GM18507 (cell line): ENCODE measurements at places on chromosomes 6 and 20.

DNA sequence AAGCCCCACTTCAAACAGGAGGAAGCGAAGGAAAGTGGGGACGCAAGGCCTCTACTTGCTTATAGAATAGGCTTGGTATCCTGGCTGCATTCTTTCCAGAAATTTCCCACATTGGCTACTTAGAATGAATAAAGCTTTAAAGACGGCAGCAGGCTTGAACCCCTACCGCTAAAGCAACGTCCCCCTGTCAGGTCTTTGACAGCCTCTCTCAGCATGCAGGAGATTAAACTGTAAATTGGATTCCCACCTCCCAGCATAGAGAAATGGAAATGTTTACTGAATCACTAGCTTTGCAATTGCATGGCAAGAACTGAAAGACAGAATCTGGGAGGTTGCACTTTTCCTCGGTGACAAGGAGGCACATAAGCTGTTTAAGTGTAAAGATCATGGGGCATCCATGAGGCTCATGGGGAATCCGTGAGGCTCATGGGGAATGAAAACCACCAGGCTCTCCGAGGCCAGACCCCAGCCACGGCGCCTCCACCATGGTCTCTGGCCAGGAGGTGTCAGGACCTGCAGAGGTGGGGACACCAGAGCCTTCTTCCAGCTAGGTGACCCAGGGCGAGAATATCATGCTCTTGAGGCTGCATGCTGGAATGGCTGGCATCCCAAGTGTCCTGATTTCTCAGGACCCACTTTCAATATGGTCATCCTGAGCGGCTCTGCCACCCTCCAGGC, 10.3 kb downstream of the LEMD2 start:
- DNase-seq, result no peak

GRCh38 chr6:150231525-150231850, 88.6 kb downstream of the PPP1R14C start:
- DNase-seq, result no peak

GRCh38 chr20:3168829-3169590, 4.3 kb downstream of the LZTS3 start:
- DNase-seq, result no peak

DNA sequence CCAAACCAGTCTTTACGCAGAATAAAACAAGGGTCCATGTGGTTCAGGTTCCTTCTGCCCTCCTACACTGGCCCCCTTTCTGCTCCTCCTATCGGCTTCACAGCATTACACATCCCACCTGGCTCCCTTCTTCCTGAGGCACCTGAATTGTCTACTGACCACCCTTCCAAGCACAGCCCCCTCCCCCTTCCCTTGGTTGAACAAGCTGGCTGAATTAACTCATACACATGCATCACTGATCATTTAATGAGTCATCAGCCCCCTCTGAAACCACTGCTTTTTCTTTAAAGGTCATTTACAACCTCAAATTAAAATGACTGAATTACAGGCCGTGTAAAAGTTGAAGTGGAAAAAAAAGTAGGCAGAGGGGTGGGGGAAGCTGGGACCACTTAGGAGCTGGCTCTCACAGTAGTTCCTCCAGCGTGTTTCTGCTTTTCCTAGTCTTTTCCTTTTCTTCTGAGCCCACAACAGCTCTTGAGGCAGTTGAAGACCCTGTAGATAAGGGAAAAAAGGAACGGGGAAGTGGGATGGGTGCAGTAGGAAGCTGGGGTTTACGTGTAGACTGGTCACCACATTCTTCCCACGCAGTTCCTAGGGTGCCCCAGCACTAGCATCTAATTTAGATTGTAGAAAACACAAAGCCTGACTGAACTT, 67.6 kb downstream of the FYN start:
- DNase-seq, result no peak

DNA sequence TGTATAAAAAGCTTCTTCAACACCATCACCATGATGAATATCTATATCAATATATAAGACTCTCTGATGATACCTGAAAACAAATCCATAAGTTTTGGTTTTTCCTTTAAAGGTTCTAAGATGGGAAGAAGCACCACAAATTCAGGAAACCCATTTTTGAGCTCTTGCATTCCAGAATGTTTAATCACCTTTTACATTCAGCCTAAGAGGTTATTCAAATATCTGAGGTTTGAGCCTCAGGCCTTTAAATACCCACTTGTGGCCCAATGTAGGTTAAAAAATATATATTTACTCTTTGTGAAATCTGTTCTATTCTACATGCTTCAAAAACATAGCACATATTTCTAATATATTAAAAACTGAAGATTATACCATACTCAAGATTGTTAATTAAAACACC, 17.6 kb downstream of the HDAC2 start:
- no peak for DNase-seq

DNA sequence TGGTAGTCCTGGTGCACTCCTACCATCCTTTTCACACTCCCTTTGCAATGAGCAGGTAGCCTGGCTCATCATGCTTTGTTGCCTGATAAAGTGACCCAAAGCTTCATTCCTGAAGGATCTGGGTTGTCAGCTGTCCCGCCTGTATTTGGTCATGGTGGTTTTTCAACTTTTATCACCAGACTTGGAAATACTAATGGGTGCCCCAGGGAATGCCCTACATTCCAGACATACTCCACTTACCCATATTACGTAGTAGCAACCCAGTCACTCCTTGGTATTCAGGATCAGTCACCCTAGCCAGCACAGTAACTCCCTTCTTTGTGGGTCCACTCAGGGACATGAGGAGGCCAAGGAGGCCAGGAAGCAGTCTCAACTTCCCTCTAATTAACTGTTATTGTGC, 199.2 kb downstream of the MAFB start:
- DNase-seq, result no peak

DNA sequence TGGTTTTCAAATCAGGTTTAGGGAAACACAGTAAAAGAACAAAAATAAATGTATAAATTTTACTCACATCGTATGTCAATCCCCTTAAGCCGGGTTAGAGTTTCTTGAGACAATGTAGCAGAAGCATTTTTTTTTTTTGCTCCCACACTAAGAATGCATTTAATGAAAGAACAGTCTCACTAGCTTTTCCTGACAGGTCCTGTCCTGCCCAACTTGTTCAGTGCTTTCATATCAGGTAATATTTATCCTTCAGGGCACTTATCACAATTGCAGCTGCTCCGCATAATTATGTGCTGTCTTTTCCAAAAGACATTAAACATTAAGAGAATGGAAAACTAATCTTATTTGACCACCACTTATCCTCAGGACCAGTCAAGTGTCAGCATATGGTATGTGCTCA, 632.0 kb downstream of the HTR1B start:
- no peak for DNase-seq

- DNase-seq, result no peak
Measured at GRCh38 chr6:166464068-166465002, 81.6 kb upstream of the MPC1 start.

- no peak for DNase-seq
Measured at GRCh38 chr6:35017411-35018181, 123.5 kb downstream of the TCP11 start.

- no peak for DNase-seq
Measured at GRCh38 chr6:131727868-131728267, 17.1 kb upstream of the CTAGE9 start.

DNA sequence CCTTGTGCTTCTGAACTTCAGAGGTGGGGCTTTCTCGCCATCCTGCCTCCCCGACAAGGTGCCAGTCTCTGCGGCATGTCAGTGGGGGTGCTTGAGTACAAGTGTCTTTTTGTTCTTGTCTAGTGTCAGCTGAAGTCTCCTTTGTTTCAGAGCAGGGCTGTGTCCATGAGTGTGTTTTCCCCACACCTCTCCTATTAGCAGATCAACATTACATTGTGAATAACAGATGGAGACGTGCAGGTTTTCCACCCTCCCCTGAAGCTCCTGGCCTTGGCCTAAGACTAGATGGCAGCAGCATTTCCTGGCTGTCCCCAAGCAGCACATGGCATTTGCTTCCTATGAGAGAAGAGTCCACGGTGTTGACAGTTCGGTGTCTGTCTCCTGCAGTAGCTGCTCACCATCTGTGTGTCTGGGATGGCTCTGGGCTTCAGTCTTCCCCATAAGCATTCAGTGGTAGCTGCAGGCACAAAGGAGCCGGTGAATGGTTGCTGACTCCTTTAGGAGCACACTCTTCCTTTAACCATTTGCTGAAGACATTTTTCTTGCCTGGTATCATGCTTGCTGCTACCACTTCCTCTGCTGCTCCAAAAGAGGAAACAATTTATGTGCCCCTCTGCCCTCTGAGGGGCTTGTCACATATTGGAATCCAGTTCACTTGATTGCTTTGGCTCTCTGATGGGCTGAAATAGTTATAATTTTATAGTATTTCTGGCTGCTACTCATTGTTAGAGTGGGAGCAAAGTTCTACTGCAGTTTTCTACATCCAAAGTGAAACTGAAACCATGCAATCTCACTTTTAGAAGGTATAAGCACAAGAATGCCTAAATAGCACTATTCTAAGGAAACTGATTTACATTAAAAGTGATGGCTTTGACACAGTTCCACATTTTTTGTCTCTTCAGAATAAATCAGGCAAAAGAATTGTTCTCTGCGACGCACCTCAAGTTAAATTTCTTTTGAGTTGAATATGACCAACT, 913.0 kb downstream of the C6orf118 start:
- DNase-seq, result no peak

DNA sequence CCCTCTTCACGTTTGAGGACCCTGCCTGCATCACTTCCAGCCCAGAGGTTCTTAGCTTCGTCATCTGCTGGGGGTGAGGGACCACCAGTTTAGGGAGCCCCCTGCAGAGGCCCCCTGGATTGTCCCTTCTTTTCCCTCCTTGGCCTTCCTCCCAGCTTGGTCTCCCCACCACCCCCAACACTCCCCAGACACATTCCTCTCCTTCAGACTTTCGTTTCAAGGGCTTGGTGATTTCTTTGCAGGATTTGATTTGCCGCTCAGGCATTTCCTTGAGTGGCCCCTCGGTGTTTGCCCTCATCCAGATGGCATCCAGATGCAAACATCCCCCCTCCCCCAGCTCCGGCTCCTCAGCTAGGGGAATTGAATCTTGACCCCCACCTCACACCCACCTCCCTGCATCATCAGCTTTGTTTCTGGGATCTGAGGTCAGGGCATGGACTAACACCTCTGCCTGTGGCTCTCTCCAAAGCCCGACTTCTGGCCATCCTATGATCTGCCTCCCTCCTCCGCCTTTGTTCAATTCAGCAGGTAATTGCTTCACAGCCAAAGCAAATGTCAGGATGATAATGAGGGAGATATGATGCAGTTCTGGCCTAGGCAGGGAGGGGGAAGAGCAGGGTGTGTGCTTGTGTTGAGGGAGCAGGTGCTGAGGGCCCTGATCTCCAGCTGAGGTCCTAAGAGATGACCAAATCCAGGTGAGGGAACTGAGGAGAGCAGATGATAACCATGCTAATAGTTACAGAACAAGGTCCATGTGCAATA, 141.5 kb downstream of the VEGFA start:
- no peak for DNase-seq

GRCh38 chr20:49821381-49821780, 8.8 kb downstream of the SLC9A8 start:
- no peak for DNase-seq

DNA sequence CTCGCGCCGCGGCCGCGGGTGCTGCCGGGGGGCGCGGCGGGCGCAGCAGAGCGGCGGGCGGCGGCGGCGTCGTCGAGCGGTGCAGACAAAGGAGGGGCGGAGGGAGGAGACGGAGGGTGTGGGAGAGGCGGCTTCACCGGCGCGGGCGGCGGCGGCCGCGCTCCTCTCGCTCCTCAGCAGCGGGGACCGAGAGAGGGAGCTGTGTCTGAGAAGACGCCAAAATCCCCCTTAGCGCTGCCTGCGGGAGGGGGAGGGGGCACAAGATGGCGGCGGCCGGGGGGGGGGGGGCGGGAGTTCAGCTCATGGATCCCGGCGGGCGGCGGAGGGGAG, 296 bp downstream of the ADNP start:
- DNase-seq, result no peak

DNA sequence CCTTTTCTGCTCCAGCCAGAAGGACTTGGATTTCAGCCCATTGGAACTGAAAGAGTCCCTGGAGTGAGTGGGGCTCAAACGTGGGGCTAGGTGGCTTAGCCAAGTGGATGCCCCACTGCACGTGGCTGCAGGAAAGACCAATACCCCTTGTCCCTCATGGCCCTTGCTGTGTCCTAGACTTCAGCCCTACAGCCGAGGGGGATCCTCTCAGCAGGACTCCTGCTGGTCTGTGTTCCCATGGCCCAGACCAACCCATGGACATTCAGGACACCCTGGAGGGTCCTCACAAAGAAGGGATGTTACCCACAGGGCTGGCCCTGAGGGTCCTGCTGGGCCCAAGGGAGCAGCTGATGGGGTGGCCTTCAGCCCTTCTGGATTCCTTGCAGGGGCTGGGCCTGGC, 30.0 kb upstream of the PHACTR3 start:
- no peak for DNase-seq

- no peak for DNase-seq
Measured at GRCh38 chr20:13838664-13839063, 53.8 kb downstream of the NDUFAF5 start.

- DNase-seq, result no peak
Measured at GRCh38 chr6:75098709-75099108, 107.1 kb downstream of the COL12A1 start.

- DNase-seq, result no peak
Measured at GRCh38 chr20:24337551-24337950, 131.9 kb upstream of the SYNDIG1 start.

- no peak for DNase-seq
Measured at GRCh38 chr20:36832791-36833190, 43.1 kb upstream of the TLDC2 start.

DNA sequence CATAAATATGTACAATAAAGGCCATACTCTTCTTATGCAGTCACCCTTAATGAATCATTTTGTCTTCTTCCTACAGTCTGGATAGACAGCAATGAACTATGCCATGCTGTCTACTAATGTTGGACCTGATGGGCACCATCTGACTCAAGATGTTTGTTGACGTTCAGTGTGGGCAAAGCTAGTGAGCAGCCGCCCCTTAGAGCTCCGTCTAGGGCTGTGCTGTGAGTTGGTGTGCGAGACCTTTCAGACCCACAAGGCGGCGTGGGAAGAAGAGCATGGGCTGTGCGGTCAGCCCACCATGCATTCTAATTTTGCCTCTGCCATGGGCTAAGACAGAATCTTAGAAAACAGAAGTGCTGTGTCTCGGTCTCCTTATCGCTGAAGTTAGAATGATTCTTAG, 829.4 kb downstream of the QKI start:
- no peak for DNase-seq

DNA sequence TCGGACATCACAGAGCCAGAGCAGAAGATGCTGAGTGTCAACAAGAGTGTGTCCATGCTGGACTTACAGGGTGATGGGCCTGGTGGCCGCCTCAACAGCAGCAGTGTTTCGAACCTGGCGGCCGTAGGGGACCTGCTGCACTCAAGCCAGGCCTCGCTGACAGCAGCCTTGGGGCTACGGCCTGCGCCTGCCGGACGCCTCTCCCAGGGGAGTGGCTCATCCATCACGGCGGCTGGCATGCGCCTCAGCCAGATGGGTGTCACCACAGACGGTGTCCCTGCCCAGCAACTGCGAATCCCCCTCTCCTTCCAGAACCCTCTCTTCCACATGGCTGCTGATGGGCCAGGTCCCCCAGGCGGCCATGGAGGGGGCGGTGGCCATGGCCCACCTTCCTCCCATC, 11.4 kb upstream of the ZBTB9 start:
- DNase-seq, result no peak
